NCI-H510A (cell line): ENCODE measurements at places on chromosomes 5 and 9.

GRCh38 chr9:82621447-82621846, 441.5 kb downstream of the RASEF start:
- peak; percentile 57 for DNase-seq

- DNase-seq, result no peak
These were observed 82.5 kb downstream of the TARS1 start for GRCh38 chr5:33523208-33523771.

GRCh38 chr9:129752900-129753729, at the start of gene PTGES:
Gene PTGES, minus strand, starts transcription at chr9:129753042. Its CDS starts 30 bp downstream, at chr9:129753012.
- DNase-seq, result peak; percentile 60

- DNase-seq, result no peak
These were observed 34.1 kb downstream of the ACOT12 start for GRCh38 chr5:81359881-81360280.
